ENCODE measurements at places on chromosomes 2 and 18.

GRCh38 chr2:96025194-96025492 is 9.6 kb downstream of the GPAT2 start:
- no peak for DNase-seq

DNA sequence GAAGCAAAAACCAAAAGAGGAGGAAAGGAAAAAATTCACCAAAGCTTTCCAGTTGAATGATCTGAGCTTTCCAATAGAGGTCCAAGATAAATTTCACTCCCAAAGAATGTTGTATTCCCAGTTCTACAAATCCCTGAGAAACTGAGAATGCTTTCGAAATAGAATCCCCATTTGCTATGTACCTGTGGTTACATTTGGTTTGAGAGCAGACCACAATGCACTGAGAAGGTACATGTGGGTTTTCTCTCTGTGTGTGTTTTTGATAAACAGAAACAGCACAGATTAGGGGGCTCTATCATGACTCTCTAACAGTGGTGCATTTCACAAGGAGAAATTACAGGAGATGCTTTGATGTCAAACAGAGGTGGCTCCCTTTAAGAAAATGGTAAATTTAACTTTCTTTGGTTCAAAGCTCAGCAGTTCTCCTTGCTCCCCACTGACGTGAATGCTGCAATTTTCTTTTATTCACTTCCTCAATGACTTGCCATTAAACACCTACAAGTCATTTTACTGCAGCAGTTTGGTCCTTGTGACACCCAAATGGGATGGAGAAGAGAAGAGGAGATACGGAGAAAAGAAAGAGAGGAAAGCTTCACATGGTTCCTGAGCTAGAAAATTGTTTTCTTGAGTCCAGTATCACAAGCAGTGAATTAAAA is 108.7 kb downstream of the EPHA4 start:
- DNase-seq = no peak

GRCh38 chr2:74694281-74694680 is 40.2 kb downstream of the SEMA4F start:
- no peak for DNase-seq

- DNase-seq = peak; percentile 72
Observed at GRCh38 chr2:25672494-25673299, 680 bp downstream of the DTNB start.

DNA sequence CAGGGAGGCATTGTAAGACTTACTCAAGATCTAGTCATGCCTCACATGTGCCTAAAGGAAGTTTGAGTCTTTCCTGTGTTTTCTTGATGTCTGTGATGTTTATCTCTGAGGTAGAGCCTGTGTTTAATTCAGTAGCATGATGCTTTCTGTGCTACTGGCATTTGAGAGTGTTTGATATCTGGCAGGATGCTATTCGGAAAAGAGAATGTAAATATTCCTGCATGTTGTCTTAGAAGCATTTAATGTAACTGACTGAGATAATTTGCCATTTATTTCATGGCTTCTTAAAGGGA is 58.8 kb downstream of the GREB1L start:
- DNase-seq = no peak

DNA sequence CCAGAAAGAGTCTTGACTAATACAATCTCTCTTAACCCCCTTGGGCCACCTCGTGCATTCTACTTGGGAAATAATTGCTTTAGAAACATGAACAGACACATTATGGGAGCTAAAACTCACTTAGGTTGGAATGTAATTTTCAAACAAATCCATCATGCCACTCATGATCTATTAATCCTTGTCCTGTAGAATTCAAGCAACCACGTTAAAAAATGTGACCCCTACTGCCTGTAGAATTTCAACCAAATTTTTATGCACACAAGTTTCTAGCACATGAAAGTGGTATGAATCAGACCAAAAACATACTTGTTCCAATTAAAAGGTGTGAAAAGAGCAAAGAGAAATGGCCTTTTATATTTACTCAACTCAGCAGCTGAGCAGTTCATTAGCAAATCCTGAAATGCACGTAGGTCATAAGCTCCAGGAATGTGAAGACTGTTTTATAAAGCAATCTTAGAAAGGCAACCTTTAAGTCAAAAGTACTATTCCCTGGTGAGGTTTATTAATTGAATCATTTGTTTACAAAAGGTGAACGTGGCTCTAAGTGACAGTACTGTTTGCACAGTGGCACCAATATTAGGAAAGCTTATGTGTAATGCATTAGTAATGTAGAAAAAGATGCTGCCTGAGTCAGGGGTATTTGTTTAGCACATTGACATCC is 459.4 kb upstream of the UBE2E3 start:
- DNase-seq = no peak

GRCh38 chr2:26179446-26179913 is 6.6 kb downstream of the GAREM2 start:
- DNase-seq = no peak

GRCh38 chr2:31319406-31320175 is 85.6 kb downstream of the EHD3 start:
- peak; percentile 36 for DNase-seq

- DNase-seq = no peak
Observed at GRCh38 chr2:60400462-60401246, 152.8 kb downstream of the BCL11A start.

GRCh38 chr2:237885111-237885930 is 25.9 kb downstream of the RAMP1 start:
- no peak for DNase-seq

DNA sequence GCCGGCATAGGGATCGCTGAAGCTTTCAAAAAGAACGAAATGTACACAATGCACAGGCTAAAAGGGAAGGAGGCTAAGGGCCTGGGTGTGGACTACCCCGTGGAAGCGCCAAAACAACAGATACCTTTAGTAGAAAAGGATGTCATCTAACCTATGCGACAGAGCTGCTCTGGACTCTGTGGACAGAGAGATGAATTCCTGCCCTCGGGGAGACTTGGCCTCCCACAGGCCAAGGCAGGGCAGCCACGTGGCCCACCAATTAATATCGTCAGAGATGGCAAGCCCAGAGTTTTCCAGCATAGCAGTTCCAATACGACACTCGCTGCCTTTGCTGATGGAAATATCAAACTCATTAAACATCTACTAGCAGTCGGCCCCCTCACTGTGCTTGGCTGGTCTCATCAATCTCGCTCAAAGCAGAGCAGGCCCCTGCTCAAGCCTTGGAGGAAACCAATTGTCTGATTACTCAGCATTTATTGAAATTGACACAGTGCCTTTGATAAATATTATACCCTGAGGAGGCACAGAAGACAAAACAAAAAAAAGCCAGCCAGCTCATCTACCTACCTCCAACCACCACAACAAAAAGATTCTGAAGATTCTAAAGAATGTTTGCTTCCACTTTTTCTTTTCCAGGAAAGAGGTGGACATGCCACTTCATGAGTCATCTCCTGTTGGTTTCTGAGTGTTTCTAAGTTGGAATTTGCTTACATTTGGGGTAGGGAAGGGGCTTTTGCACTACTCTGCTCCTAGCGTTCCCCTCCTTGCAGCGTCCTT is 79.0 kb upstream of the ACAA2 start:
- no peak for DNase-seq

- DNase-seq = no peak
Observed at GRCh38 chr2:144447535-144447934, 72.4 kb downstream of the ZEB2 start.

DNA sequence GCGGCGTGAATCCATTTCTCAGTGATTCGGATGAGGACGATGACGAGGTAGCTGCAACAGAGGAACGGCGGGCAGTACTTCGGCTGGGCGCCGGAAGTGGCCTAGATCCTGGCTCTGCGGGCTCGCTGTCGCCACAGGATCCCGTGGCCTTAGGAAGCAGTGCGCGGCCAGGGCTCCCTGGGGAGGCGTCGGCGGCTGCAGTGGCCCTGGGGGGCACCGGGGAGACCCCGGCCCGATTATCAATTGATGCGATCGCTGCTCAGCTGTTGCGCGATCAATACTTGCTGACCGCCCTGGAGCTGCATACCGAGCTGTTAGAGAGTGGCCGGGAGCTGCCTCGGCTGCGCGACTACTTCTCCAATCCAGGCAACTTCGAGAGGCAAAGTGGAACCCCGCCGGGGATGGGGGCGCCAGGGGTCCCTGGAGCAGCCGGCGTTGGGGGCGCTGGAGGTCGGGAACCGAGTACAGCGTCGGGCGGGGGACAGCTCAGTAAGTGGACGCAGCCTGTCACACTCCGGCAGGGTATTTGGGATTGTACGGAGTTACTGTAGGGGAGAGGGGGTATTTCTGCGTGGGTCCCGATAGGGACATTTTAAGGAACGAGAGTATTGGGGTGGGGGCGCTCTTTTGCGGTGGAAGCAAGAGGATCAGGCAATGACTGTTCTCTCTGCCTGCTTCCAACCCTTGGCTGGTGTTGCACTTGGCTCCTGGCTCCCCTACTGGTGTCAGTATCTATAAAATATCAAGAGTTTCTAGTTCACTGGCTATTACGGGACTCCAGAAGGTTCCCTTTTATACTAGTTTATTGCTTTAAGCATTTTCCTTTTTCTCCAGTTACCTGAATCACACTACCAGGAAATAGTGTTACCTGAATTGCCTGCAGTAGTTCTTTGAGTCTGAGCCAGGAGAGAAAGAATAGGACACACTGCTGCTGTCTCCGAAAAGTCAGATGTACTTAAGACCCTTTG is 772 bp downstream of the RELCH start:
- DNase-seq = peak; percentile 3

- no peak for DNase-seq
Observed at GRCh38 chr2:239025096-239025801, 177.4 kb downstream of the TWIST2 start.

- no peak for DNase-seq
Observed at GRCh38 chr2:224957540-224958461, 84.5 kb downstream of the DOCK10 start.

DNA sequence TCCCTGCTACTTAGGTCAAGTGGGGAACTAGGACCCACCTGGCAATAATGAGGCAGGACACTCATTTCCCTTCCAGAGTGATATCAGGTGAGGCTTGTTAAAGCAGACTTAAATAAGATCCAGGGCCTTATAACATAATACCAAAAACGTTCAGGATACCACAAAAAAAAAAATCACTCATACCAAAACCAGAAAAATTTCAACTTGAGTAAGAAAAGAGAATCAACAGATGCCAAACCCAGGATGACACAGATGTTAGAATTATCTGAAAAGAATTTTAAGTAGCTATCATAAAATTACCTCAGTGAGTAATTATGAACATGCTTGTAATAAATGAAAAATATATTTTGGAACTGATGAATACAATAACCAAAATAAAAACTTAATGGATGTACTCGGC is 255.6 kb upstream of the OSR1 start:
- DNase-seq = no peak

- DNase-seq = peak; percentile 38
Observed at GRCh38 chr18:63949068-63949737, at the start of gene HMSD. Gene HMSD (plus strand): TSS chr18:63949301. CDS start chr18:63953456, 4,155 bp downstream.

DNA sequence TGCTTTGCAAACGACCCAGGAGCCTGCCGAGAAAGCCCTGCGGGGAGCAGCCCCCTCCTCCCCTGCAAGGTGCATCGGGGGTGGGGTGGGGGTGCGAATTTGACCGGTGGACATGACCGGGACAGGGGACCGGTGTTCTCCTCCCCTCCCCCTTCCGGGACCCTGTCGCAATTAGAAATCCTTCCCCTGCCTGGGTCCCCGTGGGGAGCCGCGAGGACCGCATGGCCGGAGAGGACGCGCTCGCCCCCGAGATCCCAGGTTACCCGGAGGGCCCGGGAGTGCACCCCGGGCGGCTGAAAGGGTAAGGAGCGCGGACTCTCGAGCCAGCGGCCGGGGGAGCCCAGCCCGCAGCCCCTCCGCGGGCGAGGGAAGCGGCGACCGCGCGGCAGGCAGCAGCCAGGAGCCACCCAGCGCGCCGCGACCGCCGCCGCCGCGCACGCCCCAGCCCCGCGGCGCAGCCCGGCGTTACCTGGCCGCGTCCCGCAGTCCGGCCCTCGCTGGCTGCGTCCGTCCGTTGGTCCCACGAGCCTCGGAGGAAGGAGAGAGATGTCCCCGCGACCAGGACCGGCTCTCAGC is 482 bp downstream of the DLGAP1 start:
- DNase-seq = no peak

DNA sequence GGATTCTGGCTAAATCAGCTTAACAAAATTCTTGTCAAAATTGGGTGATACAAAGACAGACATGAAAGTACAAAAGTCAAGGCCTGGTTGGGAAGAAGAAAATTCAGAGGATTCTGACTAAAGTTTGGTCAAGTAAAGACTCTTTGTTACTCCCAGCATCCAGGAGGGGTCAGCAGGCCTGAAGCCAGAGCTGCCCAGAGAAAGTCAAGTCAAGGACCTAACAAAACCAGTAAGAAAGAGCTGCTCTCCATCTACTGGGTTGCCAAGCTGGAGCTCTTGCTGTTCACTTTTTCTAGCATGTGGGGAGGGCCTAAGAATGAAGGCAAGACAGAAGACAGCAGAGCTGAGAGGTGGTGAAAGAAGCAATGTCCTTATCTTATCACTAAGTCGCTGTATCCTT is 143.3 kb downstream of the C1D start:
- no peak for DNase-seq

DNA sequence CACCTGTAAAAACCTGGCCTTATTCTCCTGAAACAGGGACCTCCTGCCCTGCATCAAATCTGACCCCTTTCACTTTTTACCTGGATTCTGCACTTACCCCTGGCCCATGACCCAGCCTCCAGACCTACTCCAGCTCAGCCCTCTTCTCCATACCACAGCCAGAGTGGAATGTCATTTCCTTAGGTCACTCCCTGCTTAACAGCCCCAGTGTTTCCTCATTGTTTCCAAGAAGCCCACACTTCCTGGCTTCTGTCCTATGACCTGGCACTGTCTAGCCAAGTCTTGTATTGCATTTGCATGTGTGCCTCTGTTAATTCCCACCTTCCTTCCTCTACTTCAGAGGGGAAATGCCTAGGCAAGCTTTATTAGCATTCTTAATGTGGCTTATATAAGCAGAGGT is 51.4 kb upstream of the TRIB2 start:
- no peak for DNase-seq

DNA sequence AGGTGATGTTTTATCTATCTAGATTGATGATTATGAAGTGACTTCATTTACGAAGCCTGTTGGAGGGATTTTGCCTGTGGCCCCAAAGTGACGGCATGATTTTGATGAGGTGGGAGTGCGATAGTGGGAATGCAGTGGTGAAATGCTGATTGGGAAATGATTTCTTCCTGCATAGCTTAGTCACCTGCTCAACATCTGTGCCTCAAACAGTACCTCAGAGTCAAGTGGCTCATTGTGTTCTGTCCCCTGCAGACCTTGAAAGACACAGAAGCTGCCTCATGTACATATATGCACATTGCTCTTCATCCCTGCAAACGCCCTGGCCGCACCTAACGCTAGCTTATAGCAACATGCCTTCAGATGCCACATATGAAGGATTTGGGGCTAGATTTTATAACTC is 201.2 kb downstream of the TPGS2 start:
- no peak for DNase-seq
